ENCODE measurements at places on chromosomes 1 and 21. TPM values are rescaled to one million over a fixed set of nuclear protein-coding genes. Genes with fewer than 3 reads are reported as not detected.

DNA sequence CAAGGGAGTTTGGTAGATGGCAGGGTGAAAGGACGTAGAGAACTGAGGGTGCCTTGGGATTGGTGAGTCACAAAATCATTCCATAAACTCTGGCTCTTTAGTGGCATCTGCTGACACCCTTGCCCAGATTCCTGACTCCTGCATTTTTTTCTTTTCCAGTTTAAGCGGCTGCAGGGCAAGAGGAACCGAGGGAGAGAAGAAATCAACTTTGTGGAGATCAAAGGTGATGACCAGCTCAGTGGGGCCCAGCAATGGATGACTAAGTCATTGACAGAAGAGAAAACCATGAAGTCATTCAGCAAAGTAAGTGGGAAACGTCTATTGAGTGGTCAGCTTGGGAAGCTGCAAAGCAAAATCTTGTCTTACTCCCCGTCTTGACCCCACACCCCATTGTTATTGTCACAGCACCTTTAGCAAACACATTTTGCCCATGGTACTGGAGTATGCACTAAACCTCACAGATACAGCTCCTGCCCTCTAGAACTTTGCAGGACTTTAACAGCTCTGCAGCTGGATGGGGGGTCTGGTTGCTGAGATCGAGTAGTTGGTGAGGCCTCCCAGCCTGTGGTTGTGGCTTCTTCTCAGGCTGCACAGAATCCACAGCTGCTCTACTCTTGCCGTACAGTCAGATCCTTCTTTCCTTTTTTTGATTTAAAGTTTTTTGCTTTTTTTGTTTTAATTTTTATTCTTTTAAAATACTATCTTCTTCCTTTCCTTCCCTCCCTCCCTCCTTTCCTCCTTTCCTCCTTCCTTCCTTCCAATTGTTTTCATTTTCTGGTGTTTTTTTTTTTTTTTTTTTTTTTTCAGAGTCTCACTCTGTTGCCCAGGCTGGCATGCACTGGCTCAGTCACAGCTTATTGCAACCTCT, 21.9 kb downstream of the SH2D2A start:
- no peak for DNase-seq

Gene PYHIN1
- 0.49 TPM for polyA plus RNA-seq

DNA sequence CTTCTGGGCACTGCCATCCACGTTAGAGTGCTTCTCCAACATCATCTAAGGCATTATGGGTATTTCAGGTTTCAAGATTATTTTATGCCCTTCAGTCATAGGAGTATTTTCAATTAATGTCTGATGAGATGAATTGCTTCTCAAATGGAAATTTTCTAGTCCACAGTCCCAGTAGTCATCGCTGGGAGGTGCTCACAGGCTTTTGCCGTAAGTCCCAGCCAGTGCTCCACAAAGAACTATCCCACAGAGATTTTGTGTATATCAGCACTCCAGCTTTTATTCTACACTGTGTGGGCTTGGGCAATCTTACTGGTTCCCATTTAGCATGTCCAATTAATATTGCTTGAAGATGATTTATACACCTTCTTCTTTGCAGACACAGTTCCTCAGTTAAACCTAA, 61.0 kb downstream of the SMYD2 start:
- DNase-seq = no peak

Gene SMCP
- not detected for polyA plus RNA-seq

GRCh38 chr1:82927753-82928152, 1071.2 kb downstream of the TTLL7 start:
- no peak for DNase-seq

- DNase-seq = no peak
Measured at GRCh38 chr1:200311256-200311655, 98.6 kb downstream of the ZNF281 start.

GRCh38 chr1:83090195-83090594, 908.7 kb downstream of the TTLL7 start:
- no peak for DNase-seq

Gene ADGRL4
- polyA plus RNA-seq = 23.9 TPM

Gene CD84
- 1.4 TPM for polyA plus RNA-seq

GRCh38 chr1:161733526-161733925, 12.2 kb downstream of the FCRLB start:
- DNase-seq = no peak

- DNase-seq = no peak
Measured at GRCh38 chr1:193189442-193190095, 3.2 kb upstream of the B3GALT2 start.

DNA sequence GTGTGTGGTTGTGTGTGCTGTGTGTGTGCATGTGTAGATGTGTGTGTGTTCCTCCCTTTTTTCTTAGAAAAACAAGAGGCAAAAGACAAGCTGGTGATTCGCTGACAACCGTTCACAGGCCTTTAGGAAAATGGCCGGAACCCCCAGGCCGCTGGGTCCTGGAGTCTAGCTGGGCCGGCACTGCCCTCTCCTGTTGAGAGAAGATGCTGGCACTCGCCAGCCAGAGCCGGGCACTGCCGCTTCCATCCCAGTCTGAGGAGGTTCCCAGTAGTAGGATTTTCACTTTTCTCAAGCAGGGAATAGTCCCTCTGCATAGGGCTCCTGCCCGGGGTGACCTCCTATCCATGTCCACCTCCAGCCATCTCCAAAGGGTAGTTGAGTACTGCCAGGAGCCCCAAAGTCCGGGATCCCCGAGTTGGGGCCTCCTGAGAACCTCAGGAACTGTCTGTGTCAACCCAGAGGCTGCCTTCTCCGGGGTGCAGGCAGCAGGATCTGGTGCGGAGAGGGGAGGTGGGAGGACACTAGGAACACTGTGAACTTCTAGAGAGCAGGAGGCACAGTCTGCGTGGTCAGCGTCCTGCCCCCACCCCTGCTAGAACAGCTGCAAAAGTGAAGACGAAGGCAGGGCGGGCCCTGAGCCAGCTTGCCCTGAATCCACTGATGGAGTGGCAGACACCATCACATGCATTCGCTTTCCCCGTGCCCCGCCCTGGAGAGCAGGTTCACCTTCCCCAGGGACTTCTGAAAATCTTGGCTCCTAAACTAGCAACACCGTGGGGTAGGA, 44.1 kb upstream of the ARHGEF16 start:
- no peak for DNase-seq

Gene TSPAN1
- 56.5 TPM for polyA plus RNA-seq

GRCh38 chr21:28473530-28474220, 519.0 kb downstream of the LTN1 start:
- no peak for DNase-seq

DNA sequence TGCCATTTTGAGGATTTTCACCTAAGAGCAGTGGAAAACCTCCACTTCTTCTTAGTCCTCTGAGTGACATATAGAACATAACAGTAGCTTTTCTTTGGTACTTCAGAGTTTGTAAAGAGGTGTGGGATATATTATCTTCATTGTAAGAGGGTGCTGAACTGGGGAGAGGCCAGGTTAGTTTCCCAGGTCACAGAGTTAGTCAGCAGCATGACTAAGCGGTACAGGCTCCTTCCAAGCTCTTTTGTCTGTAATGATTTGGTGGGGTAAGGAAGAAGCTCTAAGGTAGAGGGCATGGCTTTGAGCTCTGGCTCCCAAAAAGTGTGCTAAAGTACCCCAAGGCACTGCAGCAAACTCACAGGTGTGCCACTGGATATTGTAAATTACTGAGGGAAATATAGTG, 325.0 kb upstream of the PLXNA2 start:
- DNase-seq = no peak

GRCh38 chr1:224496826-224497225, 62.2 kb upstream of the WDR26 start:
- no peak for DNase-seq

- DNase-seq = no peak
Measured at GRCh38 chr1:167698313-167698712, 23.5 kb upstream of the MPZL1 start.

Gene MATN1
- polyA plus RNA-seq = 0.24 TPM

- DNase-seq = no peak
Measured at GRCh38 chr1:113983826-113984225, 4.6 kb downstream of the OLFML3 start.

Gene VCAM1
- 13.2 TPM for polyA plus RNA-seq

Gene C1orf167
- 3.2 TPM for polyA plus RNA-seq

Gene CLCA4
- polyA plus RNA-seq = 11.7 TPM

- DNase-seq = no peak
Measured at GRCh38 chr1:174225499-174226204, 66.3 kb downstream of the RABGAP1L start.

Data from urinary bladder (tissue), 4 donors.